ENCODE measurements at places on chromosomes 5 and 9.

- DNase-seq = no peak
These were observed 331.5 kb upstream of the GRIN3A start for GRCh38 chr9:102069969-102070368.

- DNase-seq = no peak
These were observed 21.2 kb upstream of the MLANA start for GRCh38 chr9:5869315-5870019.

GRCh38 chr5:139381837-139382761 lies 998 bp downstream of the SLC23A1 start:
- DNase-seq = no peak

DNA sequence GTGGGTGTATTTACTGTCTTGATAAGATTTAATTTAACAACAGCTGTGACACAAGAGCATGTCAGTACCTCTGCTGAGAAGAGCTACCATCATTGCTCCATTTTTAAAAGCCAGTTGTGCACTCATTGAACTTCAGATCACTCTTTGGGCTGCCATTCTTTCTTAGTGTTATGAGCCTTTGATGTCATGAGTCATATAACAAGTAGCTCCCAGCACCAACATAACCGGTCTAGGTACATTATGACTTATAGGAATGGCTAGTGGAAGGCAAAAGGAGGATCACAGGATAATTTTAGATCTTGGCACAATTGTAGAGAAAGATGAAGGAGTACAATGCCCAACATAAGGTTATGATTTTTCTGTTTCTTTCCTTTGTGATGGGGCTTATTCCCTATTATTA lies 170.8 kb upstream of the FBN2 start:
- no peak for DNase-seq

- DNase-seq = no peak
These were observed 124.9 kb upstream of the C6 start for GRCh38 chr5:41338136-41338675.

- DNase-seq = peak; percentile 50
These were observed 94.3 kb downstream of the RPS23 start for GRCh38 chr5:82183828-82184227.

GRCh38 chr9:13001989-13002580 lies 227.3 kb downstream of the LURAP1L start:
- no peak for DNase-seq

DNA sequence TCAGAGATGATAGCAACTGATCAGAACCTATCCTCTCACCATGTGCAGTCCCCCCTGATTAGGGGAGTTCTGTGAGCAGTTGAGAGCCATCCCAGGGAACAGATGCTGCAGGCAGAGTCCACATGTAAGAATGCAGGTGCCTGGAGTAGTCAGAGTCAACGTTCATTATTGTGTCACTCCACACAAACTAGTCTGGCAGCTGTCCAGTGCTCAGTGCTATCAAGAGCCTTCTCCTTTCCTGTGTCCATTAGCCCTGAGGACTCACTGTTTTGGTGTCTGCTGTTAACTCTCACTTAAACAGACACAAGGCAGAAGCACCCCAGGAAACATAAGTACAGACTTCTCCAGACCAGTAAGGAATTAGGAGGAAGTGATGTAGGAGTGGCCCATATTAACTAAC lies 2.5 kb downstream of the SH3TC2 start:
- no peak for DNase-seq

DNA sequence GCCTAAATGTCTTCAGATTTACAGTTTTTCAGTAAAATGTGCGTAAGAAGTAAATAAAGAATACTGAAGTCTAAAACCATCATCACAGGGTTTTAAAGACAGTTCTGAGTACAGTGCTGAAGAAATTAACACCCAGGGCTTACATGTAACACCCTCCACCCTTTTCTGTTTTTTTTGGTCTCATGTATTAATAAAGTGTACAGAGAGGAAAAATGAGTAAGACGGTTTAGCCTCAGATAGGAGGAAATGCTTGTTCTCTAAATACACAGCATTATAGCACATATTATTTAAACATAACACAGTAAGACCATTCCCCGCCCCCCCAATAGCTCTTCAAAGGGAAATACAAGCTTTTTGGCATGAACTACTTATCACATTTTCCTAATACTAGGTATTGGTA lies 119.3 kb downstream of the CHSY3 start:
- DNase-seq = no peak

DNA sequence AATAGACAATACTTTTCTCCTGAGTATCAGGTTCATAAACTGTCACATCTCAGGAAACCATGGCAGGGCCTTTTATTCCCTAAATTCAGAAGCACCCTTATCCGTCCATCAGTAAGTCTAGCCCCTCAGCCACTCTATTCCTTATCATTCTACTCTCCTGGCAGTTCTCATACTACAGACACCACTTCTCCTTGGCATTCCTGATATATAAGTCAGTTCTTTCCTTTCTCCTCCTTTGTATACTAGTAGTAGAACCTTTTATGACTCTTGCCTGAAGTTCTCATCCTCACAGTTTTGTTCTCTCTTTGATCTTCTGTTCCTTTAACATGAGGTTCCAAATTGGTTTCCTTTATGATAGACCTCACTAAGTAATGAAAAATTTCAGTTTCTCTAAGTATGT lies 29.3 kb downstream of the GRAMD2B start:
- DNase-seq = no peak

DNA sequence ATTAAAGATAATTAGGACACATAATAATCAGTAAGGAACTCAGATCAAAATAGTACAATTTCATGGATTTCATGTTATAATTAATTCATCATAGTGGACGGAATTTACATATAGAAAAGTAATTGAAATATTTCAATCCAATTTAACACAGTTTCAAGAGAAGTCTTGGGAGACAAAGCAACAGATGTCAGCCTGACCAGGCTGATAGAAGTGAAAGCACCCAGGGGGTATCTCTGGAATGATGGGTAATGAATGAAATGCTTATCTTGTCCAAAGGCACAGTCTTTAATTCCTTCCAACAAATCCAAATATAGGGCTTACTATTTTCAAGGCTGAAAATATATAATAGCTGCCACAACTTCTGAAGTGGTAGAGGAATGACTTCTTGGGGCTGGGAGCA lies 629.3 kb upstream of the RGMB start:
- no peak for DNase-seq

GRCh38 chr5:88678770-88679381 lies 204.1 kb downstream of the MEF2C start:
- DNase-seq = no peak

DNA sequence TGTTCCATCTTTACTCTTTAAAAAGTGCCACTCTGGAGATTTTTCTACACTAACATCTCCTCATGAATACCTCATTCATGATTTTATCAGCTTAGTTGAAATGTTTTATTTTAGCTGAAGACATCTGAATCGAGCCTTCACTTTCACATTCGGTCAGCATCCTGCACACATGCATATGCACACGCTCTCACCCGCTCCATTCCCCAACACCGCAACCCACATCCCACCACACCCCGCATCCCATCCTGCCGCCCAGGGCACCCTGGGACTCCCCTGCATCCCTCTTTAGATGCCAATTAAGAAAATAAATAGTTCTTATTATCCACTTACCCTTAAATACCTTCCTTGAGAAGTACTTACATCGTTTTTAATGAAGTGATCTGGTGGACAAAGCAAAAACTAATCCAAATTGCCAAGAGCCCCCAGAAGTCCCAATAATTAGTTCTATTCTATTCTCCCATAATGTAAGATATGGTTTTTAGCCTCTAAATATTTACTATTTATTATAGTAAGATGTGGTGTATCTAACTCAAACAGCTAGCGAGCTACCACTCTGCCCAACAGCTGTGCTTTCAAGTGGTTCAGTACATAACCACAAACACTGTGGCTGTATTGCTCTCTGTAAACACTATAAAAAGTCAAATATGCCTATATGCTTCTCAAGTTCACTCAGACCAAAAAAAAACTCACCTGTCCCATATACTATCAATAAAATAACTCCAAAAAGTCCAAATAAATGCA lies 38.2 kb downstream of the GZMK start:
- DNase-seq = peak; percentile 85

DNA sequence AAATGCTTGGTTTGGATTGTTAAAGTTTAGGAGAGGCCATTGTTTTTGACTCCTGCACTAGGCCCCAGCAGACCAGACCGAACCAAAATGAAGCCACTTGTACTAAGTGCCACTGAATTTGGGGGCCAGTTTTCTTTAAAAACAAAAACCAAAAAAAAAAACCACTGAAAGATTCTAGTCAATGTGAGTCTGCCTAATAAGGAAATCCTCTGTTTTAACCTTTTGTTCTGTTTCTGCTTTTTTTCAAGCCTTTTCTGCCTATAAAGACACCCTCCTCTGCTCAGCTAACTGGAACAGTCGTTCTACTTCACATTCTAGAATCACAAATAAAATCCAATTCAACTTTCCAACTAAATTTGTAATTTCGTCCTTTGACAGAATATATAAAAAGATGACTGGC lies 64.9 kb downstream of the SERINC5 start:
- no peak for DNase-seq

- DNase-seq = no peak
These were observed 87.9 kb upstream of the SLC24A2 start for GRCh38 chr9:19876569-19877316.

DNA sequence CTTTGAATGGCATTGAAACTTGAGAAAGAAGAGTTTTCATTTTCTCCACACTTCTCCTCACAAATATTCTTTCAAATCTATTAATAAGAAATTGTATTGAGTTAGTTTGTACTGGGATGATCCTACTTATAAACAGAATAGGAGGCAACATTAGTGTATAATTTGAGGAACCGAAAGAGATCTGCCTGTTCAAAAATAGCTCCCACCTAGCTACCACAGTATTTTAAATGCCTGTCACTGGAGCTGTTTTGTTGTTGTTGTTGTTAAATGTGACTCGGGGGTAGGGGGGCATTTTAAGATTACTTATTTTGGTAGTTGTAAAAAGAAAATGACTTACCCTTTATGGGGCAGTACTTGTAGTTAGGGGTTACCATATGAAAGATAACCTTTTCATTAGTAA lies 20.1 kb upstream of the HAPLN1 start:
- no peak for DNase-seq

DNA sequence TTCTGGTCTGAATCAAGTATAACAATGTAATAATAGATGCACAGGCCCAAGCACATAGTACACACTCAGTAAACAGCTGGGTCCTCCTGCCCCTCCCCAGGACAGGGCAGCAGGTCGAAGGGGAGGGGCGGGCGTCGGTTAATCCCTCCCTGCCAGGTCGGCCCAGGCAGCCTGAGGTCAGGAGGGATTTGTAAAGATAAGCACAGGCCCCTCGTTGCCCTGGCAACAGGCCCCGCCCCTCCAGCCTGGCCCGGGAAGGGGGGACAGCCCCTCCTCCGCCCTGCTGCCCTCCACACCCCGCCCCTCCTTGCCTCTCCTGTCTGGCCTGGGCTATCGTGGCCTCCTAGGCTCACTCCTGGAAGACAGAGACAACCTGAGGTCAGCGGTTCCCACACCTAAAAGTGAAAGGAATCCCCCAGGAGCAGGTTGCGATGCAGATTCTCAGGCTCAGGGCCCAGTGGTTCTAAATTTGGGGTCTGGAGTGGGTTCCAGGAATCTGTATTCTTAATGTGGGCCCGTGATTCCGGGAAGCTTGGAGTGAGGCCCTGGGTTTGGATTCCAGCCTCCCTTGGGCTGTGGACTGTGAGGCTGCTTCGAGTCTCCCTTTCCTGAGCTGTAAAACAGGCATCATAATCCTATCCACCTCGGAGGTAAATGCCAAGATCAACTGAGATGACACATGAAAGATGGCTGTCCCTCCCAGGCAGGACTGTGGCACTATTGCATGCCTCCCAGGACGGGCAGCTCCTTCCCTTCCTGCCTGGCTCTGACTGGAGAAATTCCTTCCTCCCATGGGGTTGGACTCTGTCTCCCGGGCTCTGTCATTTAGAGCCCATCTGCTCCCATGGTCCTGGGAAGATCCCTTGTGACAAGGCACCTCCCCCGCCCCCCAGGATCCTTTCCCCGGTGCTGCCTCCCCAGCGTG lies 4.4 kb downstream of the CRB2 start:
- DNase-seq = no peak

DNA sequence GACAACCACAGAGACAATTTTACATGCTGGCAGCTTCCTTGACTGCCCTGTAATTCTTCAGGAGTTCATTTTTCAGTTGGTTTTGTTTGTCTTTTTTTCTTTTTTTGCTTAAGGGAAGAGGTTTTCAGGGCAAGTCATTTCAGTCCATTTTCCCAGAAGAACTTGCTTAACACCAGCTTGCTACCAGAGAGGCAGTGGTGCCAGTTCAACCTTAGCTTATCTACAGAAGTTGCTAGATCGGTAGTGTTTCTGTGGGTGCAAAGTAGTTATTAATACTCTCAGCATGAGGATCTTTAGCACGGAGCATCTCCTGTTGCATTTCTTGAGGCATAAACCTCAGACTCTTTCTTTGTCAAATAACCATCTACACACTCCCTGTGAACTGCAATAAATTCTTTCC lies 1.1 kb downstream of the SPEF2 start:
- DNase-seq = peak; percentile 62

Measured in activated CD4-positive, alpha-beta T cell treated with anti-CD3 and anti-CD28 coated beads, Interleukin-2, Interleukin-4, amounts not matched to agents 100 ng/mL and 50 ng/mL, durations not matched to agents 16 hours and 8 hours (primary cell).